ENCODE measurements at places on chromosomes 4 and X. TPM values are rescaled to one million over a fixed set of nuclear protein-coding genes. Genes with fewer than 3 reads are reported as not detected.

DNA sequence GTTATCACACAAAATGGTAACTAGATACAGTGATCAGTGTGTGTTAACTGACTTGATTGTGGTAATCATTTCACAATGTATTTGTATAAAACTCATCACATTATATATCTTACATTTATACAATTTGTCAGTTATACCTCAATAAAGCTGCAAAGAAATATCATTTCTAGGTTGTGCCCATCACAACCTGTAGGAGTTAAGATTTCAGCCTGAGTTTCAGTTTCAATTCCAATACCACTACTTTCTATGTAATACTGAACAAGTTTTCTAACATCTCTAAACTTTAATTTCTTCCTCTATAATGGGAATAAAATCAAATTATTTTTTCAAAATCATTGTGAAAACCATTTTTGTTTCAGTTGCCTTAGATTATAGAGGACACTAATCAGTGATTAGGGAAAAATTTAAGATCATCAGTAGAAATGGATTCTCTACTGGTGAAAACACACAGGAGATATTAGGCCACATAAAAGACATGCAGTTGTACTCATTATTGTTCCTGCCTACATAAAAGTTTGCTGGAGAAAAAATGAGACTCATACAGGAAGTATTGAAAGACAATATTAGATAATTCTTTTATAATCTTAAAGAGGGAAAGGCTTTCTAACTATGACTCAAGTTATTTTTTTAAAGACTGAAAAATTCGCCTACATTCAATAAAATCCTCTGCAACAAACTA is 18.4 kb upstream of the TBC1D1 start:
- H3K27ac ChIP-seq = peak overlapping the region; percentile 71
- no peaks in the 10 kb centered on the region for H3K36me3 ChIP-seq
- peaks cover 49% of the 10 kb centered on the region for H3K4me1 ChIP-seq
- H3K27me3 ChIP-seq = no peaks in the 10 kb centered on the region
- no peak overlapping the region for H3K4me3 ChIP-seq

DNA sequence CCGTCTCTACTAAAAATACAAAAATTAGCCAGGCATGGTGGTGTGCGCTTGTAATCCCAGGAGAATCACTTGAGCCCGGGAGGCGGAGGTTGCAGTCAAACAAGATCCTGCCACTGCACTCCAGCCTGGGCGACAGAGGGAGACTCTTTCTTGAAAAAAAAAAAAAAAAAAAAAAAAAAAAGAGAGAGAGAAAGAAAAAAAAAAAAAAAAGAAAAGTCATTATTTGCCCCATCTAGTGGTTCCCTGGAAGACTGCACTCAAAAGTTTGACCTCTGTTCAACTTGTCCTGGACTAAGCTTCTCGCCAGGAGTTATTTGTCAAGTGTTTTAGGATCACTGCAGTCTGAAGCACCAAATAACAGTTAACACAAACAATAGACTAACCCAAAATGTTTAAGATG is 45.3 kb upstream of the KCTD8 start:
- no peak overlapping the region for H3K4me3 ChIP-seq
- no peaks in the 10 kb centered on the region for H3K4me1 ChIP-seq
- no peak overlapping the region for H3K27ac ChIP-seq
- no peak for DNase-seq

The TRPC5OS gene
- not detected for polyA plus RNA-seq

The NKX1-1 gene
- polyA plus RNA-seq = not detected

The GABRG1 gene
- not detected for polyA plus RNA-seq

- no peak for DNase-seq
- H3K4me1 ChIP-seq = no peaks in the 10 kb centered on the region
- H3K27me3 ChIP-seq = no peaks in the 10 kb centered on the region
- H3K4me3 ChIP-seq = no peak overlapping the region
- H3K36me3 ChIP-seq = no peaks in the 10 kb centered on the region
These were observed 276.9 kb downstream of the RAB28 start for GRCh38 chr4:13207226-13207625.

DNA sequence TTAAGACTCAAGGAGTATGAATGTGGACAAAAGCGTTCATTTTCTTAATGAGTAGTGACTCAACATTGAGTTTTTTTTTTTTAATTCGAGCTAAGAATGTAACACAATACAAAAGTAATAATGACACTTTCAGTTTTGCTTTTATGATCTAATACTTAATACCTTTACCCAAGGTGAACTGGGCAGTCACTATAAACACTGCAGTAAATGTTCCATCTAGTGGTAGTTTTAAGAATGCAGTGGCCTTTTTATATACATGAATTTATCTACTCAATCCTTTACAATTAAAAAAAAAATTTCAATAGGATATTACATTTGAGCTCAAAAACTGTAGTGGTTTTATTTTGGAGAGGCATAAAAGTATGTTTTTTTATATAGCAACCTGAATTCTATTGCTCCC is 33.9 kb downstream of the PDK3 start:
- no peaks in the 10 kb centered on the region for H3K27me3 ChIP-seq
- H3K4me1 ChIP-seq = peaks cover 7% of the 10 kb centered on the region
- peak overlapping the region; percentile 65 for H3K27ac ChIP-seq
- H3K36me3 ChIP-seq = no peaks in the 10 kb centered on the region
- H3K4me3 ChIP-seq = no peak overlapping the region
- DNase-seq = no peak

GRCh38 chr4:119020158-119020557 is 115.5 kb upstream of the MYOZ2 start:
- no peak overlapping the region for H3K4me3 ChIP-seq
- no peaks in the 10 kb centered on the region for H3K4me1 ChIP-seq
- H3K27ac ChIP-seq = peak overlapping the region; percentile 94
- peaks cover 11% of the 10 kb centered on the region for H3K36me3 ChIP-seq
- no peak for DNase-seq

DNA sequence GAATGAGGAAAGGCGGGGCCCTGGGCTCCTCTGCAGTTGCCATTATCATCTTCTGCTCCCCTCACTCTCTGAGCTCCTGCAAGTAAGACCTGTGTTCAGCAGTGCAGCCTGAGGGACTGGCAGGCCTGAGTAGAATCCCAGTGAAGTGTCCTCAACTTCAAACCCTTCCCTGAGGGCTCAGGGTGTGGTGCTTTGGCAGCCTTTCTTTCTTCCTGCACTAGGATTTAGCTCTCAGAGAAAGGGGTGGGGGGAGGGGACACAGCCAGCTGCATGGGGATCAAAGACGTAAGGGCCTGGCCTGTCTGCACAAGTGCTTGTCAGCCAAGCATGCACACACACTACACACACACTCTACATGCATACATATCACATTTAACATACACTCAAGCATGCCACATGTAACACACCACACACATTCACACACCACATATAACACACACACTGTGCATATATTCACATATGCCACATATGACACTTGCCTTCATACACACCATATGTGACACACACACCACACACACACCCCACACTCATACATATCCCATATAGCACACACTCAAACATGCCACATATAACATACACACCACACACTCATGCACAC is 223.4 kb upstream of the RPL34 start:
- H3K4me1 ChIP-seq = no peaks in the 10 kb centered on the region
- no peak for DNase-seq
- H3K36me3 ChIP-seq = no peaks in the 10 kb centered on the region
- no peak overlapping the region for H3K27ac ChIP-seq
- H3K27me3 ChIP-seq = no peaks in the 10 kb centered on the region

DNA sequence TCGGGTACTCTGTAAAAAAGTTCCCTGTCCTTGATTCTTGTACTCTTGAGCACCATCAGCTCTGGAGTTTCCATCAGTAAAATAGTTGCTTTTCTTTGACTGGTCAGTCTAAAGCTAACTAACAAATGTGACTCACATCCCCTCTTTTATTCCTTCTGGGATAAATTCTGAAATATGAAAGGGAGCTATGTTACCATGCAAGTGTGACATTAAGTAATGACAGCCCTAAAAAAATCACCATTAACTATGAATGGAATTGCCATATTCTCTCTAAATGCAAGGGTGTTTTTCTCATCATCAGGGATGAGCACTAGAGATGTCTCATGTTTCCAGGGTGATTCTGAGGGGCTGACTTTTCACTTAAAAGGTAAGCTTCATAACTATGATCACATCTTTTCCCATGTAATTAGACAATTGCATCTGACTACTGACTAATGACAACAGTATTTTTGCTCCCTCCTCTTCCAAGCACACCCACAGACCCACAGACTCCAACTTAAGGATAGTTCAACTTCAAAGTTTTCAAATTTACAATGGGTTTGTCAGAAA is 26.9 kb upstream of the RASGEF1B start:
- no peaks in the 10 kb centered on the region for H3K4me1 ChIP-seq
- no peak overlapping the region for H3K4me3 ChIP-seq

- H3K4me3 ChIP-seq = no peak overlapping the region
- H3K27ac ChIP-seq = no peak overlapping the region
- no peaks in the 10 kb centered on the region for H3K27me3 ChIP-seq
- no peak for DNase-seq
- no peaks in the 10 kb centered on the region for H3K4me1 ChIP-seq
These were observed 58.5 kb upstream of the CPEB2 start for GRCh38 chr4:14943749-14944148.

DNA sequence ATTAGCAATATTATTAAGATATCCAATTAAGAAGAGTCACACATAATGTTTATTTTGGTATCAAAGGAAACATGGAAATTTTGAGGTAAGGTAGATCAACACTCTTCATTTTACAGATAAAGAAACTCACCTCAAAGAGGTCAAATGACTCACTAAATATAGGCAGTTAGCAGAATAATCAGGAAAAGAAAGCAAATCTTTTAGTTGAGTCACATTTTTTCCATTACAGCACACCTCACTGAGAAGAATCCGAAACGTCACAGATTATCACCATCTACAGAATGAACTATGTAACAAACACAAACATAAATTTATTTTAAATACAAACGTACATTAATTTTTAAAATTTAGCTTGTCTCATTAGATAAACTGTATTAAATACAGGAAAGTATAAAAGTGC is 70.1 kb downstream of the TMEM47 start:
- no peaks in the 10 kb centered on the region for H3K4me1 ChIP-seq
- H3K27ac ChIP-seq = no peak overlapping the region
- no peaks in the 10 kb centered on the region for H3K36me3 ChIP-seq
- H3K27me3 ChIP-seq = no peaks in the 10 kb centered on the region
- no peak for DNase-seq
- no peak overlapping the region for H3K4me3 ChIP-seq

GRCh38 chr4:68267433-68267944 is 22.0 kb upstream of the TMPRSS11B start:
- H3K36me3 ChIP-seq = no peaks in the 10 kb centered on the region
- H3K4me1 ChIP-seq = no peaks in the 10 kb centered on the region
- no peaks in the 10 kb centered on the region for H3K27me3 ChIP-seq
- DNase-seq = no peak
- H3K4me3 ChIP-seq = no peak overlapping the region
- no peak overlapping the region for H3K27ac ChIP-seq

DNA sequence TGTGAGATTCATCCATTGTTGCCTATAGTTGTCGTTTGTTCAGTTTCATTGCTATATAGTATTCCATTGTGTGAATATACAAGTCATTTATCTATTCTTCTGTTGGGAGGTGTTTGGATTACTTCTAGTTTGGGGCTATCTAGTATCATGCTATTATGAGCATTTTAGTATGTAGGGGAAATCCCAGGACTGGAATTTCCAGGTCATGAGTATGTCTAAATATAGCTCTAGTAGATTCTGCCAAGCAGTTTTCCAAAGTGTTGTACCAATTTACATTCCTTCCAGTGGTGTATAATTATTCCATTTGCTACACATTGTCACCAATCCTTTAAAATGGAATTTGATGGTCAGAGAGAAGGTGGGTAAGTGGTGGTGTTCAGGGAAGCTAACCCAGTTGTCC is 30.1 kb downstream of the EGFL6 start:
- no peak for DNase-seq
- no peaks in the 10 kb centered on the region for H3K4me1 ChIP-seq
- no peak overlapping the region for H3K27ac ChIP-seq
- no peak overlapping the region for H3K4me3 ChIP-seq

DNA sequence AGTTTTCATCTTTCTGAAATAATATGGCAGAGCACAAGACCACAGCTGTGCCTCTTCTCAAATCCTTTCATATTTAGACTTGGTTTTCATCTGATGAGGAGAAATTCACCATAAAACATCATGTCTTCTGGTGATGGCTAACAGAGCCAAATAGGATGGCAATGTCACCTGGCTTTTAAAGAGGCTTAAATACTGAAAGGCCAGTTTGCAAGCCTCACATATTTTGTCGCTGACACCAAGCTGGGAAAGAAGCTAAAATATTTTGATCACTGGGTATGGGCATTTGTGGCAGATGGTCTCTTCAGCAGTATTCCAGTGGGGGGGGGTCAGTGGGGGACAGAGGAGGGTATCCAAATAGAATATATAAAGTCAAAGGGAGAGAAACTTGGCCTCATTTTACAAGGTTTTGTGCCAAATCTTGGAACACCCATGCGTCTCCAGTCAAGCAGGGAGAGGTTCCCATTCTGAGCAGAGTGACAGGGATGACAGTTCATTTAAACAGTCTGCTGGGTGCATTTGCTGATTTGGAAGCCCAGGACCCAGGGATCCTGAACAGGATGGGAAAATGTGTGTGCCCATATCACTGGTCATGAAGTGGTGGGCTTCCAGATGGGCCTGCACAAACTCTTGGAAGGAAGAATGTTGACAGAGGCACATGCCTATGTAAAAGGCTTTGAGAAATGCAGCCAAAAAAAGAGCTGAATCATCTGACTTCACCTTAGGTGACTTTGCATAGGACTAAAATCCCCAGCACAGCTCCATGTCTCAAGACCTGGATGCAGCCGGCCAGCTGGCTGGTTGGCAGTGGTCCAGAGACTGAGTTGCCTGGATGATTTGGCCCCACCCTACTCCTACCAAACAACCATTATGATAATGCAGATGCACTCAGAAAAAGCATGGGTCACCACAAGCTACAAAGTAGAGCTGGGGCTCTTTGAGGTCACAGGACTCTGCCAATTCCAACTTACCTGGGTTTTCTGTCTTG is 484.4 kb upstream of the NR3C2 start:
- no peaks in the 10 kb centered on the region for H3K27me3 ChIP-seq
- peaks cover 10% of the 10 kb centered on the region for H3K4me1 ChIP-seq
- no peak overlapping the region for H3K4me3 ChIP-seq

GRCh38 chr4:123870216-123870876 is 473.8 kb downstream of the SPRY1 start:
- no peak overlapping the region for H3K27ac ChIP-seq
- peaks cover 20% of the 10 kb centered on the region for H3K4me1 ChIP-seq
- DNase-seq = no peak
- no peaks in the 10 kb centered on the region for H3K27me3 ChIP-seq

- no peaks in the 10 kb centered on the region for H3K36me3 ChIP-seq
- no peak overlapping the region for H3K4me3 ChIP-seq
- DNase-seq = no peak
These were observed 170.2 kb downstream of the APBB2 start for GRCh38 chr4:41044165-41044564.

The HELT gene
- polyA plus RNA-seq = not detected

- H3K4me1 ChIP-seq = no peaks in the 10 kb centered on the region
- H3K27ac ChIP-seq = no peak overlapping the region
- no peak overlapping the region for H3K4me3 ChIP-seq
- H3K36me3 ChIP-seq = no peaks in the 10 kb centered on the region
- H3K27me3 ChIP-seq = no peaks in the 10 kb centered on the region
These were observed 556.3 kb downstream of the PPARGC1A start for GRCh38 chr4:23333556-23333945.

The PCGF3 gene
- polyA plus RNA-seq = 52.9 TPM

Measured in sigmoid colon (tissue), 7 donors.